Activated naive CD4-positive, alpha-beta T cell treated with anti-CD3 and anti-CD28 coated beads, Interleukin-2, amount 50 U/mL, for 72 hours (primary cell): ENCODE measurements at places on chromosomes 5 and 9. TPM values are rescaled to one million over a fixed set of nuclear protein-coding genes. Genes with fewer than 3 reads are reported as not detected.

DNA sequence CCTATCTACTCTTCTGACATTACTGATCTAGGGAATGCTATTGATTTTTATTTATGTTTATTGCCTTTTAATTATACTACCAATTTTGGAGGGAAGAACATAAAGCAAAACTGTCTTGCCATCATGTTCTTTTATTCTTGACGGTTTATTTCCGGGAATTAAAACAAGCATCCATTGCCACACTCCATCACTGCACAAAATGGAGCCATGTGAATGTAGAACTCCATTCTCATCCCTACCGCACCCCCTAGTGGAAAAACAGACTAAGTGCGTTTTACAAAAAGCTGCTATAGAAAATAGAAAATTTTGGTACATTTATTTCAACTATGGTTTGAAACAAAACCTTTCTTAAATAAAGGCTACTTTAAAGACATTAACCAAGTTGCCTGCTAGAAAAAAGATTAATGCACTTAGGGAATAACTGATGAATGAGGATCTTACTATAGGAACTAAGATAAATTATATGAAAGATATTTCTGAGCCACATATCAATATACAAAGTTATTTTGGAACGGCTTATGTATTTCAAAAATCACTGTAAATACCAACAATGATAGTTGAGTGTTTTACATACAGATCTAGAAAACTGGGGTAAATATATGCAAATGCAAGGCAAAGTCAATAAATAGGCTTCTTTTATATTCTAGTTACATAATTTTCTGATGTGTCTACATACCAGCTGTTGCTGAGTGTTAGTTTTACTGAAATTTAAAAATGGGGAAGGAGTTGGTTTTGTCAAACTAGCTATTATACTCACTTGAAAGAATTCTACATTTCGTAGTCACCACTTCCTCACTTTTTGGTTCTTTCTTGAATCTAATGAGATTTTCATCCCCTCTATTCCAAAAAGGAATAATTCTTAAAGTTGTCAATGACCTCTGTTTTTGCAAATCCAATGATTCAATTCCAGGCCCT lies 26.5 kb downstream of the OXCT1 start:
- DNase-seq: no peak

DNA sequence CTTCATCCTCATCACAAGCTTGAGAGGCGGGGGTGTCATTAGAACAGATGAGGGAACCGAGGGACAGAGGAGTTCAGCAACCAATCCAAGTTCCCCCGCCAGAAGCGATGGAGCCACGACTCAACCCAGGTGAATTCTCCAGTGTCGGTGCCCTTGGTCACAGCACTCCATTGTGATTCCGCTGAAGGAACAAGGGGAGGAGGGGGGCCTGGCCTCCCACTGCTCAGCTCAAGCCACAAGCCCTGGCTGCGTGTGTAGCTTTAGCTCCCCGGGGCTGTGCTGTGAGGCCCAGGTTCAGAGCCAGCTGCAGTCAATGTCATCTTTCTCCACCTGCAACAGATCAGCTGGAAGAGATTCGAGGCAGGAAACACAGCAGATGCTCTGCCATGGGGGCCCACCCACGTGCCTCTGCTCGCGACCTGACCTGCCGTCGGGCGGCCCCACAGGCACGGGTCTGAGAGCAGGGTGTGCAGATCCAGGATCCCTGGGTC lies 72.6 kb downstream of the GTF3C4 start:
- no peak for DNase-seq

- no peak for DNase-seq
Measured at GRCh38 chr5:91176288-91177016, 206.7 kb downstream of the ARRDC3 start.

- DNase-seq: no peak
Measured at GRCh38 chr9:121285835-121286687, 18.1 kb downstream of the GSN start.

- DNase-seq: no peak
Measured at GRCh38 chr5:16552666-16553343, 64.0 kb downstream of the RETREG1 start.

GRCh38 chr9:113935677-113936380 lies 59.7 kb downstream of the ZNF618 start:
- no peak for DNase-seq

GRCh38 chr5:117679046-117679445 lies 1104.4 kb upstream of the SEMA6A start:
- DNase-seq: no peak

GRCh38 chr9:76390656-76391055 lies 3.6 kb downstream of the RFK start:
- DNase-seq: no peak

- DNase-seq: no peak
Measured at GRCh38 chr9:82549174-82549821, 513.6 kb downstream of the RASEF start.

DNA sequence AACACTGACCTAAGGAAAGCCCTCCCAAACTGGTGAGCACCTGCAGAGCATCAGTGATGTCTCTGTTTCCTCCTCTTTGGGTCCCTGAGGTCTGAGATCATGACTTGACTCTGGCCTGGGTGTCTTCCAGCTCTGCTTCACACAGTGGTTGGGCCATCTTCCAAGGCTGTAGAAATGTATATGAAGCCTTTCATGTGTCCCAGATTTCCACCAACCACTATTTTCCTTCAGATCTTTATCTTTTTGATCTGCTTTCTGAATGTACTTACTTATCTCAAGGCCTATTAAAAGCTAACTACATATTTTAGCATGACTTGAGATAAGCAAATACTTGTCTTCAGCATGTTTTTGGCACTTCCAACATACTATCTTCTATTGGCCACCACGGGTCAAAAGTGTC lies 47.1 kb downstream of the PRELID2 start:
- no peak for DNase-seq

DNA sequence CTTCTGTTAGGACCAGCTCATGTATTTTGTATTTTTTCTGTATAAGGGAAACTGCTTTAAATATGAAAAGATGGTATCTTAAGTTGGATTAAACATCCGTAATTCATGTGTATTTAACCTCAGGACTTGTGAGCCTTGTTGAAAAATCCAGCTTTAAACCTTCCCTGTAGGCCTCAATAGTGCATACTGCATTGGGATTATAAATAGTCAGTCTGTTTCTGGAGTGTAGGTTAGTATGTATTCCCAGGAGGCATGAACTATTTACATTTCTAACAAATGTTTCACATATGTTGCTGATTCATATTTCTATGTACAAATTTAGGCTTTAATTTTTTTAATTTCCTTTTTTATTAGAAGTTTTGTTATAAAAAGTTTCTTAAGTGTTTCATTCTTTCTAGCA lies 137.9 kb upstream of the GRHPR start:
- no peak for DNase-seq

DNA sequence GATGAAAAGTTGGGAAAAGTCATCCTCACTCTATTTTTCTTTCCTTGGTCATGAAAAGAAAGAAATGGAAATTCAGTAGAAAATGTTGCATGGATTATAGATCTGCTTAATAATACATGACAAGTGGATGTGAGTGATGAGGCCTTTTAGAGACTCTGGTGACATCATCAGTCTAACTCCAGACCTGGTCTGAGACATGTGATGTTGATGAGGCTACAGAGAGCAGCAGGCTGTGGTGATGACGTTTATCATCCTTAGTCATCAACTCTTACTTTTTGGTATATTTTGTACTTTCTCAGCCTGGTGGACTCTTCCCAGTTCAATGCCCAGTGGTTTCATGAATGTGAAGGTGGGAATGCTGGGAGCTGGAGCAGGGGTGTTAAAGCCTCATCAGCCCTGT lies 116.4 kb downstream of the TTLL11 start:
- DNase-seq: no peak

GRCh38 chr5:151547364-151547763 lies 43.8 kb downstream of the FAT2 start:
- DNase-seq: no peak

DNA sequence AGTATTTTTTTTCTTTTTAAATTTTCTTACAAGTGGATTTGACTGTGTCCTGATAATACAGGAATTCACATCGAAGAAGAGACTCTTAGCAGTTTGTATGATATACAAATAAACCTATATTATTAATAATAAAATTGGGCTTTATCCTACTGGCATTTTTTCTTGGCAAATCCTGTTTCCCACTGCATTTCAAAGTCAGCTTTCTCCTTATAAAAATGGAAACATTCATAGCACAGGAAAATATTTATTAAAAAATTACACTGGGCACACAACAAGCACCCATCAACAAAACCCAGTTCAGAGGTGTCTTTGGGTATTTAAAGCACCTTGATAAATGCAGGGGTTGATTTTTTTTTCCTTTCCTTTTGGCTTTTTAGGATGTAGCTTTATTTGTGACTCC lies 200.9 kb downstream of the MEF2C start:
- no peak for DNase-seq

DNA sequence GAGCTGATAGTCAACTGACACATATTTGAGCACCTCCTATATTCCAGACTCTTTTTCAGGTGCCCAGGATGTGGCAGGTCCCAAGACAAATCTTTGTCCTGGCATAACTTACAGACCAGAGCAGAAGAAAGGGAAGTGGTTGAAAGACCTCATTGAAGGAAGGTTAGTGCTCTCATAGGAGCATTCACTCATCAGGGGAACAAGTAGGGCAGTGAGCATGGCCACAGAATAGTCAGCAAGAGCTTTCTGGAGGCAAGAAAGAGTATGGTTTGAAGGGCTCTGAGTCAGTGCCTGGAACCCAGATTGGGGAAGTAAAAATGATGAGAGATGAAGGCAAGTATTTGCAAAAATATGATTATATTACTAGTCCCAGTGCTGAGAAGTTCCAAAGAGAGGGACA lies 25.0 kb upstream of the ERMP1 start:
- no peak for DNase-seq

- no peak for DNase-seq
Measured at GRCh38 chr5:10124287-10124686, 125.4 kb downstream of the ATPSCKMT start.

- DNase-seq: no peak
Measured at GRCh38 chr9:23343226-23343625, 482.8 kb downstream of the ELAVL2 start.

GRCh38 chr9:81492710-81493447 lies 196.5 kb downstream of the TLE1 start:
- DNase-seq: no peak

The LRRC19 gene
- not detected for total RNA-seq

The FCN2 gene
- total RNA-seq: not detected

The SH3TC2 gene
- total RNA-seq: not detected

The ST8SIA4 gene
- 21.2 TPM for total RNA-seq

The ADAMTS13 gene
- 5.4 TPM for total RNA-seq

The KCTD16 gene
- 1.4 TPM for total RNA-seq

The ACOT12 gene
- not detected for total RNA-seq

The S1PR3 gene
- total RNA-seq: 0.07 TPM
